Hippocampal formation (tissue), 2 donors: ENCODE measurements at places on chromosomes 2 and 18.

DNA sequence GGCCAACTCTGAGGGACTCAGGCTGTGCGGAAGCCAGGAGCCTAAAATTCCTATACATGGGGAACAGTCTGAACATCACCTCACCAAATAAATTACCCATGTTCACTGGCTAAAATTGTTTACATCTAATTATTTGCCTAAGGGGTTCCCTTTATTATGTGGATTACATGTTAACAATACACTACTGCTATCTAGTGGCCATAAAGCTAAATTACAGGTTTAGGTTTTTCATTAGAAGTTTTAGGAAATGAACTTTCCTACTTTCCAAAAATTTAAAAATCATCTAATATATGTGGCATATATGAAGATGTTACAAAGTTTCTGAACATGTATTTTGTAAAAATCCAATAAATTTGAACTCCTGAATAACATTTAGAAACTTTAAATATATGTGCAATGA lies 40.3 kb downstream of the PLA2R1 start:
- DNase-seq = no peak

DNA sequence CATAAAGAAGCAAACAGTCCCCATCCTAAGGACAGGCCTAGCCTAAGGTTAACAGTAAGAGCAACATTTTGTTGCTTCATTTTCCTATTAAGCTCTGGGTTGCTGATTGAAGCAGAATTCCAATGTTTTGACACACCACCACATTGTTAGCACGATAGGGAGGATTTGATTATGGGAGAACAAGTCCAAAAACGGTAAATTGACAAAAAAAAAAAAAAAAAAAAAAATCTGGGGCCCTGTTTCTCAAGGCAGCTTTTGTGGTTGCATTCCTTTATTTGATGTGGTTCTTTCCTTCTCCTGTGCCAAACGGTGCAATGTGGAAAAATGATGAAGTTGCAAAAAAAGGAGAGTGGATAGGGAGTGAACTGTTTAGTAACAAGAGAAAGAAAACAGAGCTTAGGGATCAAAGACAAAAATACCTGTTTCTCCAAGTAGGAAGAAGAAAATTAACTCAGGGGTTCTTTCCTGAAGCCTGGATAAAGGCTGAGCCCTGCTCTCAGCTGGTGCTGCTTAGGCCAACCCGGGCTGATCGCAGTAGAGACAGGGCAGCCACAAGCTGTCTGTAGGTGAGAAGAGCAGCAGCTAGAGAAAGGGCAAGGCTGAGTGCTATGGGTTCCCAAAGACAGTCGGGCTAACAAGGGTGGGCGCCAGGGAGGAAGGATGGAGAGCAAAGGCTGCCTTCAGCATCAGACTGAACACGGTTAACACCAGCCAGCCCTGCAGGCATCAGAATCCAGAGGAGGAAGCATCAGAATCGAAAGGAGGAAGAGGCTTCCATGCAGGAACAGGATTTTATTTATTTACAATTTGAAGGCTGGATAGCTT lies 167.8 kb upstream of the FOSL2 start:
- DNase-seq = no peak

GRCh38 chr2:103401621-103402020 lies 639.8 kb downstream of the TMEM182 start:
- no peak for DNase-seq

DNA sequence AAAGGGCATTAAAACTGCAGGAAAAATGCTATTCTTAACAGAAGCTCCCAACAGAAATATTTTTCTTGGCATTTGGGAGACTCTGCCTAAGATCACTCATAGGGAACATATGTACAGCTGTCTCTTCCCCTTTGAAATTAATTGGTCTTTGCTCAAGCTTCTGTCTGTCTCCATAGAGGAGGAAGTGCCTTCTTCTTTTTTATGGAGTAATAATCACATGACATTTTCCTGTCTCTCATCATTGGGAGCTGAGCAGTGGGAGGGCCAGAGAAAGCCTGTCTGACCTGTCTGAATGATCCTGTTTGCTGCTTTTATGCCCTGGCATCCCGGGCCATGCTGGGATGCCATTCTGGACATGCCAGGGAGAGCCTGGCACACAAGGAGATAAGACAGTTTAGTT lies 145.6 kb downstream of the AQP4 start:
- no peak for DNase-seq

DNA sequence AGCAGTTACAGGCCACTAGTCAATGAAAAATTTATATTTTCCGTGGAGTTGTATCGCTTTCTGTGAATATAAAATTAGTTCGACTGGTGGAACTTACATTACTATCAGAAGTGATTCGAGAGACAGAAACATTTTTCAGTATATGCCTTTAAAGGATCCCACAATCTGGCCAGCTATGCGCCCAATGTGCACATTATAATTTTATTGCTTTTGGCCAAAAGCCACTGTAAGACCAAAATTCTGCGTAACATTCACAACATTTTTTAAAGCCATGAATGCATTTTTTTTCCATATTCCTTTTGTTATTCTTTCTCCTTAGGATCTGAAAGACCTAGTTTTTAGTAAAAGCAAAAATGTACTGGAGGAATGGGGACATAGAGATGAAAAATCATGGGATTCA lies 131.0 kb upstream of the CHAC2 start:
- no peak for DNase-seq

- no peak for DNase-seq
These were observed 21.1 kb upstream of the NFATC1 start for GRCh38 chr18:79374408-79375171.

DNA sequence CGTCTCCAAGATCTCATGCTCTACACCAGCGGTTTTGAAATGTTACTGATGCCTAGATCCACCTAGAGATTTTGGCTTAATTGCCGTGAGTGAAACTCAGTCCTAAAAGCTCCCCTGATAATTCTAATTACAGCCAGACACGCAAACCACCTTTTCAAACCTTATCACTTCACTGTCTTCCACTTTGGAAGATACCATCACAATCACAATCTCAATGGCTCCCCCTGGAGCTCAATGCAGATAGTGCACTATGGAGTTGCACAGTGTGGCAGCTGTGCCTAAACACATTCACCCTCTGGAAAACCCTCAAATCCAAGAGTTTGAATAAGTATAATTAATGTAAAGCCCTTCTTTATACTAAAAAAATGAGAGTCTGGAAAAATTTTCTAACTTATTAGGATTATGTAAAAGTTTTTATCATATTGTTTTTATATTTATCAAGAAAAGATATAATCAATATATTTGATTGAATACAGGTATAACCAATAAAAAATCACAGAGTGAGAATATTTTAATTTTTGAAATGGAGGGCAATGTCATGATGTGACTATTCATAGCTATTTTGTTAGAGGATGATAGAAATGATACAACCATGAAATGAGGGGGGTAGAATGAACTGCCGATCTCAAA lies 102.9 kb upstream of the SLC8A1 start:
- peak; percentile 1 for DNase-seq

DNA sequence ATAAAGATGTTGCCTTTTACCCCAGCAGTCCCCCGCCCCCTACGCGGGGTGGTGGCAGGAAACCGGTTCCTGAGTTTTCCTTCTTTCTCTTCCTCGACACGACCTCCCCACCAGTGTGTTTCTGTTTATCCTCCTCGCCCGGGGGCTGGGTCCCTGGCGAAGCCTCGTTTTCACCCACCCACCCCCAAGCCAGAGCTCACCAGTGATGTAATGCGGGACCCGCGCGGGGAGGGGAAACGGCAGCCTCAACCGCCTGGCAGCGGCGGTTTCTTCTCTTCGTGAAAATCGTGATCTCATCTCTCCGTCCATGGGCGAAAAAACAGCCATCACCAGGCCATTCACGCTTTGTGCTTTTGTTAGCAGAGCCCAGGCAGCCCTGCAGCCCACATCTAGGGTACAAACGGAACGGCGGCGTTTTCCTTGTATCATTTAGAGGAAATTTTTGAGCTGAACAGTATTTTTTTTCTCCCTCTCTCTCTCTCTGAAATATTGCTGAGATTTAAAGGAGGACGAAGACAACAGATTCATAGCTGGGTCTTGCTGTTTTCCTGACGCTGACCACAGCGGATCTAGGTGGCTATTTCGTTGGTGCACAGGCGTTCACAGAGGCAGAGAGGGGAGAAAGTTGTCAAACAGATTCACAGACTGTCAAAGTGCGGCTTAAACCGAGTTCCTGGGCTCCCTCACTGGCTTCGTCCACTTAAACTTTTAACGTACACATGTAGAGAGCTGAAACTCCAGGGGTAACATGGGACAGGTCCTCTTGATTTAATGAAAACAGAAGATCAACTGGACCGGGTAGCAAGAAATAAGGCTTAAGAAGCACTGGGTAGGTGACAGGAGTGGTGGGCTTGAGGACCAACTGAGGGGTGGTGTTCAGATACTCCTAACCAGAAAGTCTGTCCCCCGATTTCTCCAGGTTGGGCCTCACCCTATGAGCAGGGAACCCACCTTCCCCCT lies 21.9 kb upstream of the PAX3 start:
- no peak for DNase-seq

GRCh38 chr2:10371441-10372196 lies 68.9 kb downstream of the HPCAL1 start:
- DNase-seq = no peak

- no peak for DNase-seq
These were observed 264.3 kb downstream of the TXNL1 start for GRCh38 chr18:56374007-56374655.

DNA sequence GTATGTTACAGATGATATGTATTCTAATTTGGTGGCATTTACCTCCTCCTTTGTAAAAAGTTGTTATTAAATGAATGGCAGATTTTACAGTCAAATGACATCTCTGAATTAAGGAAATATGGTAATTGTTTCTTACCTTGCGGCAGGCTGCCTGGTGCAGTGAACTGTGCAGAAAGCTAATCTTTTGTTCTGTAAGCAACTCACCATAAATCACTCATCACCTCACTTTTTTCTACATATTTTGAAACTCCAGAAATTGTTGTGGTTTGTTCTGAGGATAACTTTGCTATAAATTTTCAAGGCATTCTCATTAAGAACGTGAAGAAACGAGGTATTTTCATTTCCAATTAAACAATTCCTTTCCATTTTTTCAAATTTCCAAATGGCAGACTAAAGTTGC lies 52.7 kb downstream of the ST6GAL2 start:
- no peak for DNase-seq

DNA sequence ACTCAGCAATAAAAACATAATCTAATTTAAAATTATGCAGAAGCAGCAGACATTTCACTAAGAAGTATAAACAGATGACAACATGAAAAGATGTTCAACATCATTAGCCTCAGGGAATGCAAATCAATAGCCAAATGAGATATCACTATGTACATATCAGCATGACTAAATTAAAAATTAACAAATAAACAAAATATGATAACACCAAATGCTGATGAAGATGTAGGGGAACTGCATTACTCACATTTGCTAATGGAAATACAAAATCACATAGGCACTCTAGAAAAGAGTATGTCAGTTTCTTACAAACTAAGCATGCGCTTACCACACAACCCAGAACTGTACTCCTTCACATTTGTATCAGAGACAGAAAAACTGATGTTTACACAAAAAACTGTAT lies 487.2 kb upstream of the REG3G start:
- DNase-seq = no peak

GRCh38 chr2:64487256-64488049 lies 33.5 kb downstream of the LGALSL start:
- no peak for DNase-seq

GRCh38 chr2:135657806-135658582 lies 83.7 kb upstream of the UBXN4 start:
- no peak for DNase-seq

GRCh38 chr2:179302149-179302548 lies 37.5 kb upstream of the SESTD1 start:
- DNase-seq = no peak

- no peak for DNase-seq
These were observed 80.2 kb downstream of the ASAP2 start for GRCh38 chr2:9286554-9287399.

DNA sequence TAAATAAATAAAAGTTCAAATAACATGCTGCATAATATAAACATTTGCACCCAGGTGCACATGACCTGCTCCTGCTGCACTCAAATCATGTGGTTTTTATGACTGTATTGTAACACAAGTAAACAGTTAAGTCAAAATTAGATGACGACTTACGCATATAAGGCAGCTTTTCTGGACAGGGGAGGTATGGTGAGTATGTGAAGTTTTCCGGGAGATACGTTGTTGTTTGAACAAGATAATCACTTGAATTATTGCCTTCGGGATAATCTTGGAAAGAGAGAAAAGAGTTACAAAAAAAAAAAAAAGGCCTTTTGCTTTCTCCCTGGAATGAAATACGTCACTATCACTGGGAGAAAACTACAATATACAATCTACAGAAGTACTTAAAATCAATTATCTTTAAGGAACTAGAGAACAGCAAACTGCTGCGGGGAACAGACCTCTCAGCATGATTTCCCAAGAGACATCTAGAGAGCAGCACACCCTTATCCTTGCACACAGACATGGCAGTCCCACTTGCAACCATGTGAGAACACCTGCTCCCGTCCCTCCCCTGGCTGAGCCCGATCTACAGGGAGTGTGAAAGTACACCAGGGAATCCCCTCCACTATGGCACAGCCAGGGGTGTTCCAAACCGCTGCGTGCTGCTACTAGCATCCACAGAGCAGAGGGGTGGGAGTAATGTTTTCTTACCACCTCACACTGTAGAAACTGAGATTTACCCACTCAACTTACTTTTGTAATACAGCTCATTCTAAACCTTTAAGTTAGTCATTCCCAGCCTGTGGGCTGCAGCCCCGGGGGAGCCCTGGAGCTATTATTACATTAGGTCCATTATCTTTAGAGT lies 26.3 kb downstream of the B4GALT6 start:
- no peak for DNase-seq

GRCh38 chr2:101076581-101076980 lies 74.5 kb downstream of the RPL31 start:
- no peak for DNase-seq

GRCh38 chr2:116510117-116510671 lies 1304.3 kb upstream of the DDX18 start:
- peak; percentile 40 for DNase-seq

- no peak for DNase-seq
These were observed 39.9 kb downstream of the REEP1 start for GRCh38 chr2:86297382-86298147.

DNA sequence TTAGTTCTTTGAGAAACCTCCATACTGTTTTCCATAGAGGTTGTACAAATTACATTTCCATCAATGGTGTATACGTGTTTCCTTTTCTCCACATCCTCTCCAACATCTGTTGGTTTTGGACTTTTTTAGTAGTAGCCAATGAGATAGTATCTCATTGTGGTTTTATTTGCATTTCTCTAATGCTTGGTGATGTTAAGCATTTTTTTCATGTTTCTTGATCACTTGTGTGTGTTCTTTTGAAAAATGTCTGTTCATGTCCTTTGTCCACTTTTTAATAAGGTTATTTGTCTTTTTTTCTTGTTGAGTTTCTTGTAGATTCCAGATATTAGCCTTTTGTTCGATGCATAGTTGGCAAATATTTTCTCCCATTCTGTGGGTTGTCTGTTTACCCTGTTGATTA lies 392.3 kb upstream of the ZEB2 start:
- no peak for DNase-seq

- DNase-seq = no peak
These were observed 127.3 kb downstream of the MGAT5 start for GRCh38 chr2:134381141-134381540.

GRCh38 chr2:112679484-112679883 lies 33.7 kb downstream of the SLC20A1 start:
- DNase-seq = peak; percentile 24
